ENCODE measurements at places on chromosomes 7 and 10.

DNA sequence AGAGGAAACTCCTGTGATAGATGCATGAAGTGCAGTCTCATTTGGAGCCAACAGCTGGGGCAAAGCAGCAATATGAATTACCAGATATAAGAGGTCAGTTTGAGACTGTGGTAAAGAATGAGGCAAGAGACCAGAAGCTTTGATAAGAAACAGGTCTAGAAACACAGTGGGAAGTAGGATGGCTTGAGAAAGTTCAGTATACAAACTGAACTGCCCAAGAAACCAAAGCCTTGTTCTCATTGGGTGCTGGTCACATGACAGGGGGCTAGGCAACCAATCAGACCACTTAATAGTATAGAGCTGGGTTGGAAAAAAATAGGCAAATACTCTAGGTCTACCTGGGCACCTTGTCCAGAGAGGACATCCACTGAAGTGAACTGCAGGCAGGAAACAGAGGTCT lies 46.2 kb upstream of the PLCE1 start:
- DNase-seq, result no peak

- no peak for DNase-seq
Measured at GRCh38 chr10:57507788-57508187, 759.9 kb downstream of the IPMK start.

DNA sequence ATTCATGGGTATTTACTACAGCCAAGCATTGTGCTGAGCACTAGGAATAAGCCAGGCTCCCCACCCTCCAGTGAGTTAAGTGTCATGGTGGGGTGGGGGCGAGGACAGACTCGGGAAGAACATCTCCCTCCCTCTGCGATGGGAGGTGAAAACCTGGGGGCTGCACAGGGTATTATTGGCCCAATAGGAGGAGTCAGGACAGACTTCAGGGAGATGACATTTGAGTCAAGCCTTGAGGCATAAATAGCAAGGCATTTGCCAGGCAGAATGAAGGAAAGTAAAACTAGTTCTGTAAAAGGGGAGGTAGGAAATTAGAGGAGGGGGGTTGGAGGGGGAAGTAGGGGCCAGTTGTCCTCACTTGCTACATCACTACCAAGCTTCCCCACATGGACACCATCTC lies 18.9 kb downstream of the NKX2-3 start:
- DNase-seq, result no peak

DNA sequence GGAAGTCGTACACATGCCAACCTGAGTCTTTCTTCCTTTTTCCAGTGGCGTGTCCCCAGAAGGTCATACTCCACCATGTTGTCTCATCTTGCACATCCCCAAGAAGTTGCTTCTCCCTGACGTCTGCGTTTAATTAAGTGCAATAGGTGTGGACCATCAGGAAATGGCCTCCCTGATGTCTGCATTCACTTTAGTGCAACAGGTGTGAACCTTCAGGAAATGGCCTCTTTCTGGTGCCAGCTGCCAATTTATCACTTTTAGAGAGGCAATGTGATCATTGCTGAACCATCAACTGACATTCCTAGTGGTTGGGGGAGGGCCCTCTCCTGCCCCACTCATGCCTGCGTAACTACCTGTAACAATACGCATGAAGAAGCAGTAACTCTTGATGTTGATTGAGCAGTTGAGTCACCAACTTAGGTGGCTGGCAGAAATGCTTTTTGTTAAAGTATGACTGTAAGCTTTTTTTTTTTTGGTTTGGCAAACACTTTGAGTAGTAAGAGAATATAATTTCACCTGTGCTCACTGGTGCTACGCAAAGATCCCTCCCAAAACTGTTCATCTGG lies 25.8 kb downstream of the SCIN start:
- no peak for DNase-seq

- DNase-seq, result no peak
Measured at GRCh38 chr7:142739923-142740492, 9.3 kb upstream of the PRSS1 start.

DNA sequence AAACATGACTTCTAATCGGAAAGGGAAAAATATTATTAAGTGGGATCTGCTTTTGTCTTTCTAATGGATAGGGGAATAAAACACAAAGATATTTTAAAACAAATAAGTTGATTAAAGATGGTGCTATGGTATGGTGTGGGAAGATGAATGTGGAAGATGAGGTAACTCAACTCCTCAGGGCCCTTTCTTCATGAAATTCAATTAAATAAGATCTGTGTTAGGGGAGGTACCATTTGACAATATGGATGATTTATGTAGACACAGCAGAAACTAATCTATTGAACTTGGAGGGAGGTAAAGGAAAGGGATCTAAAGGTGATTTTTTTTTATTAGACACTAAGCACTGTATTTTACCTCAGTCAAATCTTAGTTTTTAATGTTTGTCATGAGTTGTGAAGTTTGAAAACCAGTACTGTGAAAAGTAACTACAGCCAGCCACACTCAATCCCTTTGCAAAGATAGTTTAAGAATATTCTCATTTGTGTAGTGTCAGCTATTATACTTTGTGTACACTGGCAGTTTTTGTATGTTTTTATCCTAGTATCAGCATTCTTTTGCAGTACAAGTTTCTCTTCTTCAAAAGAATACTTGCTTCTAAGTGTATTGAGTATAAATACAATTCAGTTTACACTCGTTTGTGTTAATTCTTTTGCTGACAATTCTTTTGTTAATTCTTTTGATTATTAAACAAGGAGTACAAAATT lies 151.3 kb downstream of the PHF14 start:
- no peak for DNase-seq

All from fibroblast of gingiva (primary cell).